ENCODE measurements at places on chromosomes 6 and 20.

GRCh38 chr6:112502351-112503090 is 155.4 kb downstream of the RFPL4B start:
- DNase-seq, result no peak

GRCh38 chr20:40682104-40682981 is 6.7 kb downstream of the MAFB start:
- no peak for DNase-seq

- no peak for DNase-seq
Observed at GRCh38 chr6:146949425-146949824, 254.8 kb upstream of the STXBP5 start.

GRCh38 chr6:30044630-30045029 is 16.4 kb upstream of the POLR1H start:
- no peak for DNase-seq

- no peak for DNase-seq
Observed at GRCh38 chr20:11130554-11131166, 456.9 kb upstream of the JAG1 start.

GRCh38 chr6:19538096-19538495 is 299.1 kb upstream of the ID4 start:
- no peak for DNase-seq

DNA sequence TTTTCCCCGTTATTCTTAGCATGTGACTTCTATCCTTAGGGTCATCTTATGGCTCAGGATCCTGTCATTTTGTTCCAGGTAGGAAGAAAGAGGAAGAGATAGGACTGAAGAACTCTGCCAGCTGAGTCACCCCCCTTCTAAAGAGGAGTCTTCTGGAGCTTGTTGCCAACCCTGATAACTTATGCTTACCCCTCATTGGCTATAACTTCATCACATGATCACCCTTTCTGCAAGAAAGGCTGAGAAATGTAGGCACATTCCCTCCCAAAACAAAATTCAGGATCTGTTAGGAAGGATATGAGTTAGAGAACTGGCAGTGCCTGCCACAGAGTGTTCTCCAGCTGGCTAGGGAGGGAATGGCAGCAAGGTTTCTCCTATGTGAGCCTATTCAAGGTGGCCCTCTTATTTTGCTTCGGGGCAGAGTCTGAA is 35.6 kb downstream of the ARFGEF2 start:
- no peak for DNase-seq

DNA sequence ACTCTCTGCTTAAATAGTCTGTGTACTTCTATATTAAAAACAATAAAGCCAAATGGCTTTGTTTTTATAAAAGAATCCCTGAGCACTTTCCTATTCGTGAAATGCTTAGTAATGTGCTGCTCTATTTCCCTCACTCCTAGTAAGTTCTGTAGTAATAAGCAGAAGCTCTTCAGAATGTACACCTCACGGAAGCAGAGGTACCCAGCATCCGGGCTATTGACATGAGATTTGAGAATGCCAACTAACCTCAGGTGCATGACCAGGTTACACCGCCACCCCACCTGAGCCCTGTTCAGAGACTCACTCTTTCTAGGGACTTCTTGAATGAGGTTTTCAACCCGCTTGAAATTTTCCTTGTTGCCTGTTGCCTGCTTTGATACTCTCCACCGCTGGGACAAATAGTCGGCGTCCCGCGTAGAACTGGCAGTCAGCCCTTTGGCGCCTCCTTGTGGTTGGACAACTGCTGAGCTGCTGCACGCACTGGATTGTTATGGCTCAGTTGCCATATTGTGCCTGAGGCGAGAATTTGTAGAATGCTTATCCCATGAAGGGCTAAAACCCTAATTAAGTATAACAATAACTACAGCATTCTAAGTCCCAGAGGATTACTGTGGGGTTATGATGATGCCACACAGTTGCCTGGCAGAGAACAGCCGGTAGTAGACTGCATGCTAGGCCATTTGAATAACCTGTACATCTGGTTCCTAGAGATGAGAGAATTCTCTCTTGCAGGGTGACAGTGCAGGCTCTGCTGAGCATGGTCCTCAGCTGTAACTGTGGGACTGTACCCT is 95.4 kb downstream of the KHDC1L start:
- DNase-seq, result peak; percentile 54

GRCh38 chr6:90703336-90703735 is 116.5 kb upstream of the MAP3K7 start:
- no peak for DNase-seq

- DNase-seq, result no peak
Observed at GRCh38 chr6:16751251-16751946, 9.9 kb downstream of the ATXN1 start.

DNA sequence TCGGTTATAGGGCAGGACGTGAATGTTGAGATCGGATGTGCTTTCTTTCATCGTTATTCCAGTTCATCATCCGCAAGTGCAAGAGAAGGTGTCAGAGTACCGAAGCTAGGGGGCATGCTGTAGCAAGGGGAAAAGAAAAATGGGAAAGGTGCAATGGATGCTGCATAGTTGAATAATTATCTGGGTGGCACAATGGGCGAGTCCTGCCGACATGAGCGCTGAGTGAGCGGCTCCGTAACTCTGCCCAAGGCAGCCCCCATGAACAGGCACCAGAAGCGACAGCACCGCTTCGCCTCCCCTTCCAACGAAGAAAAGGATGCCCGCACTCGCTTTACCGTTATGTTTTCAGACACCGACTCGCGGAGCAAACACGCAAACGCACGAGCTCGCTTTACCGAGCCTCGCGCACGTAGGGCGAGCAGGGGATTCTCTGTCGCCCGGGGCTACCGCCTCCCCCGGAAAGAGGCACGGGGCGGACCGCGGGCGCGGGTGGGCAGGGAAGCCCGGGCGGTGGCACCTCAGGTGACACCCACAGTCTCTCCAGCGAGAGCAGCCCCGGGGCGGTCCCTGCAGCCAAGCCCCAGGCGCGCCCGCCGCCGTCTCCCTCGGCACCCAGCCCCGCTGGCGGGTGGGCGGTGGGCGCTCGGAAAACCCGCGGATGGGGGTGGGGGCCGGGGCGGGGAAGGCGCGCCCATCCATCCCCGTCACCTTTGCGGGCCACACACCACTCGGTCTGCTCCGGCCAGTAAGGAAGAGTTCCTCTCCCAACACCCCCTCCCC is 654 bp downstream of the WASF1 start:
- DNase-seq, result peak; percentile 73

DNA sequence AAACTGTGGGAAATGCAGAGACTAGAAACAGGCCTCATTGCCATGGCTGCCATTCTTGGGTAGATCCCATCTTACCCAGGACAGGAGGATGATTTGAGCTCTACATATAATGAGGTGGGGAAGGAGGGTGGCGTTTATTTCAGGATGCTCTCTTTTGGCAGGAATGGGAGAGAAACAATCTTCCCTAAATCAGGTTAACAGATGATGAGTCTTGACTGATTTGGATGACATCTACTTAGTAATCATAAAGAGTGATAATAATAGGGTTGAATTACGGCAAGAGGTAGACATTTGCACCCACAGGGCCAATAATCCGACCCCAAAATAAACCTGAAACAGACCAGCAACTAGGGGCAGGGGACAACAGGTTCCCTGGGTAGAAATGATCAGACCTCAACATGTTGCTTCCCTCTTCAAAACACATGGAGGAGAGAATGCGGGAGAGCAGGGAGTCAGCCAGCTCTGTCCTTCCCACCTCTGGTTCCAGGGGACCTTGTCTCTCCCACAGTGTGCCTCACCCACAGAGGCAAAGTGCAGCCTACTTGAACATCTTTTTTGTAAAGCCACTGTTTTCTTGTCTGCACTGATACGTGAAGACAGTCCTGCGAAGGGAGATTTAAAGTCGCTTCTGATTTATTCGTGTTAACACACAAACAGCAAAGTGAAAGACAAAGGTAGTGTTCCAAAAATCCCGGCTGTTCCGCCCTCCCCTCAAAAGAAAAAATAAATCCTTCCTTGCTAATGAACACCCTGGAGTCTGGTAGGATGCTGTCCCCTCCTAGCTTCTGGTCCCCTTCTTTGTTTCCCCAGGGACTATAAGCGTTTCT is 3.9 kb downstream of the FOXQ1 start:
- no peak for DNase-seq

DNA sequence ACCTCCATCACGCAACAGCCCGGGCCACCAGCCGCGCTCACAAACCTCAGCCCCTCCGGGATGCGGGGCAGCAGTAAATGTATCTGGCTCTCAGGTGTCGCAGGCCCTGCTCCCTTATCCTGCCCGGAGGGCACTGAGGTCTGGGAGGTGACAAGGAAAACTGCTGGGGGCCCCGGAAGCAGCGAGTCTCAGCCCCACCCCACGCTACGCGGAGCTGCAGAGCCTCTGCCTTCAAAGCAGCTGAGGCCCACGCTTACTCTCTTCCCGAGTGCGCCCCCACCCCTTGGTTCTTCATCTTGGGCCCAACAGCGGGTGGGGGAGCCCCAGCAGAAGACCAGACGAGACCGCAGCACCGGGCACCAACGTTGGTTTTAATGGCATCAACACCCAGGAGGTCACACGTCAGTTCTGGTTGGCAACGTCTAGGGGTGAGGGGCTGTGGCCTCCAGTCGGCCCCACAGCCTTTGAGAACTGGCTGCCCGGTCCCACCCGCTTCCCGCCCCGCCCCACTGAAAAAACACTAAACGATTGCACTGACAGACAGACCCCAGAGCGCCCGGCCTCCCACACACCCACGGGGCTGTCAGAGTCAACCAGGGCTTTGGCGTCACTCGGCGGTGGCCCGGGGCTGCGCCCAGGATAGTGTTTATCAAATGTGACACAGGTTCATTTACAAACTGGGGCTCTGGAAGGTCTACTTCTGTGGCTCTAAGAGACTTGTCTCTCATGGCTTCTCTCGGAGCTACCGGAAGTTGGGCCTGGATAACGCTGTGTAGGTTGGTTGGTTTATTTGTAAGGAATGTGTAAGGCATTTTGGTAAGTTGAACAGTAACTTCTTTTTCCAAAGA is 43.7 kb downstream of the DSTN start:
- no peak for DNase-seq

DNA sequence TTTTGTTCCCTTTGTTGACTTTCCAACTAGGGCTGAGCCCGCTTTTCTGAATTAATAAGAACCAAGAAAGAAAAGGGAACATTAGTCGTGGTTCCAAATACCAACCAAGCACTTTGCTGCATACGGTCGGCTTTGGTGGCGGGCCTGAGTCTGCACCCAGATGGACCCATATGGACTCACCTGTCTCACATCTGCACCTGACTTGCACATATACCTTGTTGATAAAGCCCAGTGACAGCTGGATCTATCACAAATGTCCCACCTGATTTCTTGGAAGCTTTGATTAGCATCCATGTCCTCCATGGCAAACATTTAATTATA is 39.0 kb downstream of the TPD52L1 start:
- DNase-seq, result no peak

DNA sequence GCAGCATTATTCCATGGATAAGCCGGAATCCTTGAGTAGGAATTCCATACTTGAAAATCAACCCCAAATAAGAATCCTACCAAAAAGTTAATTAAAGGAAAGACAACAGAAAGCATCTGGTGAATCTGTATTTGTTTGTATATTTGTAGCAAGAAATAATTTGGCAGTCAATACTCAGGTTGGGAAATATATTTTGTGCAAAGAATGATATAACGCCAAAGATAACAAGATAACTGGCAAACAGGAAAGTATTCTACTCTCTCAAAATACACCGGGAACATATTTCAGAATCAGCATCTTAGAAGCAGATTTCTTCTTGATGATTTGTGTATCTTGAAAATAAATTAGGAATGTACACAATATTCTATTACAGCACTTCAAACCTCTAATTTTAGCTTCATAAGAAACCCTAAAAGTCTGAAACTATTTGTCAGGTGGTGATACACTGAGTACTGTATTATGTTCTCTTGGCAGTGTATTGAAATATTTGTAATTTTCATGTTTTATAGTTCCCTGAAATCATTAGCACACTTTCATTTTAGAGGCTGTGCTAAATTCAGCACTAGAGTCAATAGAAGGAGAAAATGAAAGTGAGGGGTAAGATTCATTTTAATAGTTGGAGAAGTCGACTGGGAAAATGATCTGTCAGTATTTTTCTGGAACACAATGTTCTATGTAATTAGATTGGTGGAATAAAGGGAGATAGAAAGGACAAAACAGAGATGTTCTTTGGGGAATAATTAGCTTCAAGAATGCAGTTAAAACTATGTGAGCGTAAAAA is 879.7 kb upstream of the GJE1 start:
- DNase-seq, result no peak

GRCh38 chr6:24227556-24227955 is 101.5 kb downstream of the NRSN1 start:
- DNase-seq, result no peak

DNA sequence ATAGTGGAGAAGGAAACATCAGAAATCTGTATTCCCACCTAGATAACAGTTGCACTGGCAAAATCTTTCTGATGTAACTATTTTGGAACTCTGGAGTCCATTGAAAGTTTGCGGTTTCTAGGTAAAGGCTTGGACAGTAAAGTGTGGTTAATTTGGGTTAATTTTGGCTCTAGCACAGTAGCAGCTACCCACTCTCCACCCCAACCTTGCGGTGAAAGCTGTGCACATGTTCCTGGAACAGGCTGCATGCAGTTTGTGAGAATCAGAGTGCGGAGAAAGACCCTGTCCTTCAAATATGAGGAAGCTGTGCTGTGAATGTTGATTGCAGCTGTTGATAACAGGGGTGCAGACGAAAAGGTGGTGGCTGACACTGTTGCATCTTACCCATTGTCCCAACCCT is 38.4 kb downstream of the SMOC2 start:
- no peak for DNase-seq

- DNase-seq, result no peak
Observed at GRCh38 chr6:110526726-110527125, 50.3 kb upstream of the SLC22A16 start.

DNA sequence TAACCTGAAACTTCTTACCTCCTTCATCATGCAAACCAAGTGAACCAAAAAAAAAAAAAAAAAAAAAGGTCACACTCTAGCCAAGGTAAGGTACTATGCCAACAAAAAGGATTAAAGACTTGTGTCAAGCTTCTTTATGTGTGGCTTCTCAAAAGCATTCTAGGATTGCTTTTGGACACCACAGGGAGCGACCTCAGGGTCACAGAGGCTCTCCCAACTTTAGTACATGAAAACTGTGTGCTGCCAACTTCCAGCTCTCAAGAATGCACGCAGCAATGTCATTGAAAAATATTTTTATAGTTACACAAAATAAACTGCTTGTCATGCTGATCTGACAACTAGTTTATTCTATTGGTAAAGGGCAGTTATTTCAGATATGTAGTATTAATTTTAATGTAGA is 243.8 kb downstream of the PLCB1 start:
- no peak for DNase-seq

DNA sequence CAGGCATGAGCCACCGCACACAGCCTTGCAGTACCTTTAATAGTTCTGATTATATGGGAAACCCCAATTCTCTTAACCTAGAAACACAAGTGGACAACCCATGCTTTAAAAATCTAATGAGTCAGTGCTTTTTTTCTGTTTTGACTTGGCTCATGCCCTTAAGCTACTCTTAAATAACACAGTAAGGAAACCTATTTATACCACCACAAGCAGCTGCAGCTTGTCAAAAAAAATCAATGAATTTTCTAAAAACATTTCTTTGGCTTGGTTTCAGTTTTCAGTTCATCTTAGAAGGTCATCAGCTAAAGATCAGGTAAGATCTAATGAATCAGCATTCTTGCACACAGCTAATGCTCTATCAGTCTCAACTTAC is 124.1 kb upstream of the DST start:
- no peak for DNase-seq

Measured in central memory CD4-positive, alpha-beta T cell (primary cell).